HuH-7 (cell line): ENCODE measurements at places on chromosomes 6 and 20.

- DNase-seq: no peak
These were observed 195.4 kb downstream of the ANKRD60 start for GRCh38 chr20:58033026-58033536.

GRCh38 chr6:57432919-57433684 is 115.7 kb downstream of the PRIM2 start:
- DNase-seq: no peak

DNA sequence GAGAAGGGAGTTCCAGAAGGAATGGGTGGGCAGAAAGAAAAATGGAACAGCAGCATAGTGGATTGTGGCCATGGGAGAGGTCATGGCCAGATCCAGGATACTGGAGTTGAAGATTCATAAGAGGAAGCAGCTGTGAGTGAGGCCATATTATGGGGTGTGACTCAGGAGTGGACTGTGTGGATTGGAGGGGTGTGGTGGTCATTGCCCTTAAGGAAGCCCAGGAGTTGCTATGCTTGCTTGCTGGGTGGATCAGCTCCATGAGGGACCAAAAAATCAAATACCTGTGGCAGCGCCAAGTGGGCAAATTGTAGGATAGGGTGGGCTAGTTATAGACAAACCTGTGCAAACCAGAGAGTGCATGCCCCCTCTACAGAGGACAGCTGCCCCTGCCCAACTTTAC is 18.3 kb downstream of the LRRC1 start:
- no peak for DNase-seq

GRCh38 chr20:6705926-6706548 is 61.4 kb upstream of the BMP2 start:
- DNase-seq: no peak

DNA sequence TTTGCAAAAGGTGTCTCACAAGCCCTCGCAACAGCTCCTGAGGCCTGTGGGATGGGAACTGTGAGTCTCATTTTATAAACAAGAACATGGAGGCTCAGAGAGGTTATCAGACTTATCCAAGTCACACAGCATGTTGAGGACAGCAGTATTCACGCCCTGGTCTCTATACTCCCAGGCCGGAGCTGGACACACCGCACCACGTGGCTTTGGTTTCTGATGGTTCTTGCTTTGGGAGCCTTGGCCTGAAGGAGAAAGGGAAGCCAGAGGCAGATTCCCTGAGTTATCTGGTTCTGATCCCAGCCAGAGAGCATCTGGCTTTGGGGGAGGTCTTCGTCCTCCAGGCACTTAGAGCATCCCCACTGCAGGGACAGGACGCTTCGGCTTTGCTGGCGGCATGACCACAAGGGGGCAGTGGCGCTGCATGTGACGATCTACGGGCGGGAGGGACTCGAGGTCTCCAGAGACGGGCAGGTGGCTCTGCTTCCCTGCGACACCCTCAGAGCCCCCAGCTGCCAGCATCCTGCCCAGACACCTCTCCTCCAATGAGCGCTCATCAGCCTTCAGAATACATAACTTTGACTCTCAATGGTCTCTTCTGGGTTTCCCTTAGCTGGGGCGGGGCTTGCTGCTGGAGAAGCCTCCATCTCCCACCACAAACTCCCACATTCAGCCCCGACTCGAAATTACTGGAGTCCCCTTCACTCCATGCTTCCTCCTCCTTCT is 51.4 kb upstream of the SAYSD1 start:
- peak; percentile 79 for DNase-seq

DNA sequence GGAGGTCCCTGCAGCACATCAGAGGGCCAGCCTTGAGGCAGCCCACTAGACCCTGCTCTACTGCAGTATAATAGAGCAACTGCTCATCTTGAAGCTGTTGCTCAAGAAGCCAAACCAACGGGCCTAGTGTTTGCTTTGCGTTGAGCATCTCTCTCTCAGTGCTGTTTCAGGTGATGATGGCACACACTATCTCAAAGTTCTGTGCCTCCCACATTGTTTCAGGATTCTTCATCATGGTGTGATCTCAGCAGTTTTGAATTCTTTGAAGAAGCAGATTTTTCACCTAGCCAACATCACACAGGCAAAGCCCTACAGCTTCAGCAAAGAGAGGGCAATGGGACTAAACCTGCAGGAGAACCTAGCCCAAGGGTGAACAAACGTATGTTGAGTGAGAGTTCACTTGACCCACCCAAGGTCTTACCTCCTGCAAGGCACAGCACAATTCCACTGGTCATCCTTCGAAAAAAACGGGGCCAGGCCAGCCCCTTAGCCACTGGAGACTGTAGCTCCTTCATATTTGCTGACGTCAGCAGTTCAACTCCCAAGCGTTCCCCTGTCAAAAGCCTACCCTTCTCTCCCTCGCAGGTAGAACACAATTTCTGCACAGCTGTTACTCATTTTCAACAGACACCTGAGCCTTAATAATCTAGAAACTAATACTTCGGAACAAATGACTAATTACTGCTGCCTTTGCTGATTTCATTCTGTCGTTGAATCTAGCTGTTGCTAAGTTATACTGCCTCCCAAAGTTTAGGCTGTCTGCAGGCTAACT is 15.8 kb downstream of the MYB start:
- no peak for DNase-seq

GRCh38 chr6:132725947-132726607 is 12.2 kb upstream of the VNN1 start:
- DNase-seq: no peak

- no peak for DNase-seq
These were observed 25.4 kb upstream of the MRGBP start for GRCh38 chr20:62770916-62771315.

DNA sequence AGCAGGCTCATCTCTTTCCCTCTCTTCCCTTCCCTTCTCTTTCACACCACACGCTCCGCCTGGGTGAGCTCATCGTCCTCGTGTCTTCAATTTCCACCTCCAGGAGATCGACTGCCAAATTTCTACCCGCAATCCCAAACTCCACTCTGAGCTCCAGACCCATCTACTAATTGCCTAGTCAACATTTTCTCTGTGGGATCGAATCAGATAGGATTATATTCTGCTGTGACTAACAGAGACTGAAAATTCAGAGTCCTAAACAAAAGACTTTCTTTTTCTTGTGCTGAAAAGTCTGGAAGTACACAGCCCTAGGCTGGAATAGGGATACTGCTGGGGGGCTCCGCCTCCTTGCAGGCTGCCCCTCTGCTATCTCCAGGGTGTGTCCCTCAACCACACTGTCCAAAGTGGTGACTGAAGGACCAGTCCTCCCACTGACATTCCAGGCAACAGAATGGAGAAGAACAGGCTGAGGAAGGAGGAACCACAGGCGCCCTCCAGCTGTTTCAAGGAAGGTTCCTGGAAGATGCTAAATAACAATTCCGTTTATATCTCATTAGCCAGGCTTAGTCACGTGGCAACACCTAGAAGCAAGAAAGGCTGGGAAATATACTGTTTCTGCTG is 5.0 kb upstream of the HSPA12B start:
- DNase-seq: no peak

DNA sequence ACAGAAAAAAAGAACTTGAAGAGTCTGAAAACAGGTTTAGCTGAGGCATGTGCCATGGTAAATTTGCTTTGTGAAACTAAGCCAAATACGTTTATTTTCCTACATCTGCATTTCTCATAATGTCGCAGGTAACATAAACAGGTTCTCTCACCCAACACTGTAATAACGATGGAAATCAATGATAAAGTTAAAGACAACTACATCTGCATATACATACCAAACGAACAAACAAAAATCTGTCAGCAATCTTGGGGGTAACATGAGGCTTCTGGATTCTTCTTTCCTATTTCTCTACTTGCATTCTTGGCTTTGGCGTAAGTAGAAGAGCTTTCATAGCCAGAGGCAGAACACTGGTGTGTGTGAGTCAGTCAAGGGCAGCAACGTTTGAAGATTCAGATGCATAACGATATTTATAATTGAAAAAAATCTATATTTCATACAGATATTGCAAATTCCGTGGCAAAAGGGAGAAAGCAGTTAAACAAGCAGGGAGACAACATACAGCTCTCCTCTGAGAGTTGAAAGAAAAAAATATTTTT is 195.1 kb downstream of the EDN1 start:
- DNase-seq: no peak

- DNase-seq: no peak
These were observed 34.7 kb downstream of the CD24 start for GRCh38 chr6:106939848-106940247.

- peak; percentile 86 for DNase-seq
These were observed 1.6 kb downstream of the SLC17A9 start for GRCh38 chr20:62953839-62954703.

DNA sequence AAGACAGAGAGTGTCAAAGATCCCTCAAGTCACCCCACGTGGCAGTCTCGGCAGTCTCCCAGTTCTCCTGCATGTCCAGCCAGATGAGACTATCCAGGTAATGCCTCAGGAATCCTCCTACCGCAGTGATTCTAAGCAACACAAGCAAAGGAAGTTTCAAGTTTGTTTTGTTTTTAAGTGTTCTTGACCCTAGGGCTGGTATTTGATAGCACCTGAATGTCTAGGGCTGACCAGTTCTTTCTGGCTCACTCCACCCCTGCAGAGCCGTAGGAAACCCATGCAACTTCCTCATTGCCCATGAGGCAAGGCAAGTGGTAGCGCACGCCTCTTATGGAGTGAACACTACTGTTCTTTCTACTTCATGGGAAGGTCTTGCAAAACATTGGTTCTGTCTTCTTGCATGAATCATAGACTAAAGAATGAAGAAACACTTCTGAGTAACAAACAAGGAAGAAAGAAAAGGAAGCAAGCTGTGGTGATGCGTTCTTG is 24.8 kb upstream of the FOXQ1 start:
- no peak for DNase-seq
